ENCODE measurements at places on chromosomes 6 and 20.

GRCh38 chr6:143773506-143774150 is 69.5 kb upstream of the LTV1 start:
- no peak for DNase-seq

DNA sequence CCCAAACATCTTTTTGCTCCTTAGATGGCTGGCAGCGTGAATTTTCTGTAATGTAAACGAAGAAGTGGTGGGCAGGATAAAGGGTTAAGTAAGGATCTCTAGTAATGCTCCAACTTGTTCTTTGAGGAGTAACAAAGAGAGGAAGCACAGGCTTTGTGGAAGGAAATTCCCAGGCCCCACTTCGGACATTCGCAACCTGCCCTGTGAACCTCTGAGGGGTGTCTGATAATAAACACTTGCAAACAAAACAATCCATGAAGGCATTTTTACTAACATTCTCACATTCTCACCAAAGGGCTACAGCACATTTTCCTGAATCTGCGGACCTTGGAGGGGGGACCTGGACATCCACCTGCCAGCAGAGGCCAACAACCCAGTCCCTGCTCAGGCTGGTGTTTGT is 25.8 kb upstream of the ADGRF5 start:
- DNase-seq: no peak

DNA sequence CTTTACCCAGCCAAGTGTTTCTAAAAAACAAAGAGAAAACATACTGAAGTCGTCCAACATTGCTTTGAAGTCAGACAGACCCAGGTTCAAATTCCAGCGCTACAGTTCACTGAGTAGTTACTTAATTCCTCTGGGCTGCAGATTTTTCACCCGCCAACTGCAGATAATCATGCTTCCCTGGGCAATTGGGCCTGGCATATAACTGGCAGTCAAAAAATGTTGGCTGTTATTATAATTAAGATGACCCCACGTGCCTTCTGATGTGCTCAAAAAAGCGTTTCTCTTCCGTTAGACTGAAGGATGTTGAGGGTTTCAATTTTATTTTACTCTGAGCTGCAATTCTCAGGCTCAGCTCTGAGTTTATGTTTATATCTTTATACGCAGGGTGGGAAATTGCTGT is 156.1 kb upstream of the CITED2 start:
- no peak for DNase-seq

DNA sequence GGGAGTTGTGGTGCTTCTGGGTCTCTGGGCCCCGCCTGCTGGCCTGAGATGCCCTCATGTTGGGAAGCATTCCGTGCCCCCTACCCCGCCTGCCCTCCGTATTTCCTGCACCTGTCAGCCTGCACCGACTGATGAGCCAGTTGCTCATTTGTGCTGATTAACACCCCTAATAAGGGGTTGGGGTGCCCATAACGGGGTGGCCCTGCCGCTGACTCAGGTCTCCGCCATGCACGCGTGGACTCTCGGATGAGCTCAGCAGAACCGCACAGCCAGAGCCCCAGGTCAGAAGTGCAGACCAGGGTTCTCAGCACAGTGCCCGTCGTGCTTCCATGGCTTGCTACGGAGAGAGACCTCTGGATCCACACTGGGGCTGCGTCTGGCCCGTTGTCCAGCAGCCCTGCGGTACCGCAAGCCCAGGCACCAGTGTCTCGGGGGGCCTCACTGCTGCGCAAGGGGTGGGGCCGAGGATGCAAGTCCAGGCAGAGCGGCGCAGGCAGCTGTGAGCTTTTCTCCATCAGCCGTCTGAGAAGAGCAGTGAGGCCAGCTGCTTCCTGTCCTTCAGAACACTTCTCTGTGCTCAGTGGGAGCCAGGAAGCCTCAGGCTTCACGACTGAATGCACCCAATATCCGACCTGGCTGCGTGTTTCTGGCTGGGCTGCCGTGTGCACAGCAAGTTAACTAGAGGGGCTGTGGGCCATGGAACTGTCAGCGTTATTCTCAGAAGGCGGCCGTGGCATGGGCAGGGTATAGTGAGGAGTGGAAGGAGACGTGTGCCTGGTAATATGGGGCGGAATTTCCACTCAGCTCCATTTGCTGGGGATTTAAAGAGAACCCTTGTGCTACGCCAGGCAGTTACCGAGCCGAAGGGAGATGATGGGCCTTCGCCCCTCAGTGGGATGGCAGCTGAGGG is 18.6 kb downstream of the MTG2 start:
- DNase-seq: no peak

GRCh38 chr6:57017841-57018240 is 28.7 kb upstream of the KIAA1586 start:
- DNase-seq: no peak

DNA sequence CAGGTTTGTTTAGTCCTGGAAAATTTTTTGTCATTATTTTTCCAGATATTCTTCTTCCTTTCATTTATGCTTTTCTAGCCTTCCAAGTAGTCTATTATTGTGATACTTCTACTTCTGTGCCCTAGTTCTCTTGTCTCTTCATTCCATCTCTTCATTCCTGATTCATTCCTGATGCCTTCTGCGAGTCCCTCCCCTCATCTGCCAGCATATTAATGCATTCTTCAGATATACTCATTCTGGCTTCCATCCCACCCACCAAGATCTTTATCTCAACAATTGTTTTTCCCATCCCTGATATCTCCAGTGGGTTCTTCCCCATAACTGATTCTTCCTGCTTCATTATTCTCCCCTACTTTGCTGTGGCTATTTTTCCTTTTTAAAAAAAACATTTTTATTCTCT is 35.2 kb downstream of the ALDH5A1 start:
- no peak for DNase-seq

DNA sequence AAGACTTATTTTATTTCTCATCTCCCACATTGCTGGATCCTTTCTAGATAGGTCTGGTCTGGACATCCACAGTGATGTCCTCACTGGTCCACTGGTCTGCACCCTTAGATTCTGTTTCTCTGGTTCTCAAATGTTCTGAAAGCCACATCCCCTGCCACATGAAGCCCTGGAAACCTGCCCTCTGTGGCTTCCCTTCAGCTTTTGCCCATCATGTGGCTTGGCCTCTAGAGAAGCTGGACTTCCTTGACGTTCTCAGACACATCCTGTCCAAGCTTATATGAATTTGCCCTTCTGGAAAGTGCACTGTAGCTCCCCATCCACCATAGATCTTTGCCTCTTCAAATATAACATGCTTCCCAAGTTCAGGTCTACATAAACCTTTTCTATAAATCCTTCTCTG is 18.5 kb downstream of the CST4 start:
- no peak for DNase-seq

DNA sequence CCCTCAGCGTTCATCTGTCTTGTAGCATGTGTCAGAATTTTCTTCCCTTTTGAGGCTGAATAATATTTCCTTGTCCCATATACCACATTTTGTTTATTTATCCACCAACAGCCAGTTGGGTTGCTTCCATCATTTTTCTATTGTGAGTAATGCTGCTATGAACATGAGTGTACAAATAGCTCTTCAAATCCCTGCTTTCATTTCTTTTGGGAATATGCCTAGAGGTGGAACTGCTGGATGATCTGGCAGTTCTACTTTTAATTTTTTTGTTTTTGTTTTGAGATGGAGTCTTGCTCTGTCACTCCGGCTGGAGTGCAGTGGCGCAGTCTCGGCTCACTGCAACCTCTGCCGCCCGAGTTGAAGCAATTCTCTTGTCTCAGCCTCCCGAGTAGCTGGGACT is 64.7 kb downstream of the SASH1 start:
- DNase-seq: no peak

DNA sequence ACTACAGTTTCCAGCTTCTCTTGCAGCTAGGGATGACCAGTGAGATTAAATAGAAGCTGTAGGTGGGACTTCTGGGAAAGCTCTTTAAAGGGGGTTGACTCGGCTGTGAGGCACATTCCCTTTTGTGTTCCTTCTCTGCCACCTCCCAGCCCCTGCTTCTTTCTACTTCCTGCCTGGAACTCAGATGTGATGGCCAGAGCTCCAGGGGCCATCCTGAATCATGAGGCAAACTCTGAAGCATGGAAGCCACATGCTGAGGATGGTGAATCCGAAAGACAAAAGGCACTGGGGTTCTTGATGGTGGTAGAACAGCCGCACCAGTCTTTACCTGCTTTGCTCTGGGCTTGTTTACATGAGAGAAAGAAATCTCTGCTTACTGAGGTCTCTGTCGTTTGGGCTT is 9.1 kb downstream of the CEBPB start:
- DNase-seq: no peak

- no peak for DNase-seq
Observed at GRCh38 chr6:147869869-147870268, 361.4 kb downstream of the SAMD5 start.

DNA sequence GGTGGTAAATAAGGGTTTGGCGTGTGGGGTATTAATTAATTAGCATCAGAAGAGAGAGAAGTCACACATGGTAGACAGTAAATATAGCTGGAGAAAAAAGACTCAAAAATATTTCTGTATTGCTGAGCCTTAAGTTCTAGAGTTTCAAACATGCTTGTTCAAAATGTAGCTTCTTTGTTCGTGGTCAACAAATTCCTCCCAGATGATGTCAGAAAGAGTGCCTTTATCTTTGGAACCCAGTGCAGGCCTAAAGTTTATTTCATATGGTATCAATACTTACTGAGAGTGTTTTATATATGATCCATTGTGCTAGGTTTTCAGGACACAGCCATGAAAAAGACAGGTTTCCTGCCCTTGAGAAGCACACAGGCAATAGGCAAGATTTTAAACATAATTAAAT is 18.3 kb downstream of the MARCKS start:
- DNase-seq: no peak

- no peak for DNase-seq
Observed at GRCh38 chr6:117597755-117598154, 4.6 kb downstream of the GOPC start.

GRCh38 chr6:84061174-84061573 is 27.6 kb downstream of the MRAP2 start:
- DNase-seq: no peak

DNA sequence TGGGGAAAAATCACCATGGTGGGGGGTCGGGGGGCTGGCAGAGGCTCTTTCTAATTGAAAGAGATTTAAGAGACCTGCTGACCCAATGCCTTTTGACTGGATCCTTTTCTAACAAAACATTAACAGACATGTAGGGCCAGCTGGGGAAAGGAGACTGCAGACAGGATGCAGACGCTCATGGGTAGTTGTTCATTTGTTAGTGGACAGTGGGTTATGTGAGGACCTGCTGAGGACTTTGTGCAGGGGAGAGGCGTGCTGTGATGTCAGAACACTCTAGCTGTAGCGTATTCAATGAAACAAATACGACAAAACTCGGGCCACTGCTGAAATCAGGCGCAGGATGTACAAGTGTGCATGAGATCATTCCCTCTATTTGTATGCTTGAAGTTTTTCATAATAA is 1.2 kb downstream of the IP6K3 start:
- no peak for DNase-seq

DNA sequence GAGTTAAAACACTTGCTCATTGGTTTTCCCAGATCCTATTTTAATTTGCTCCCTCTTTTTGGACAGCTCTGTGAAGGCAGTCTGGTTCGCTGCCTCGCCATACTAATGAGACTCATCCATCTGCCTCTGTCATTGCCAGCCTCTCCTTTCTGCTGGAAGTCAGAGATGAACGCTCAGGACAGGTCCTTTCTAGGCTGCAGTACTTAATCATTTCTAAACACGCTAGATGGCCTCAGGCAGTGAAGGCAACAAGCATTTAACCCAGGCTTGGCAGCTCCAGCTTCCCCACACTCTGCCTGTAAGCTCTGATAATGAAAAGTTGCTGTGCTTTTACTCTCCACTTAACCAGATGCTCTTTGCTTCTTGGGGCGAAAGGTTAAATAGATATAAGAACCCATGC is 286.7 kb upstream of the POU3F2 start:
- DNase-seq: no peak

- DNase-seq: no peak
Observed at GRCh38 chr20:16462711-16463110, 110.5 kb downstream of the KIF16B start.

GRCh38 chr6:114135363-114135971 is 164.5 kb upstream of the HDAC2 start:
- DNase-seq: no peak

GRCh38 chr6:28597217-28597835 is 71.6 kb downstream of the GPX5 start:
- no peak for DNase-seq

DNA sequence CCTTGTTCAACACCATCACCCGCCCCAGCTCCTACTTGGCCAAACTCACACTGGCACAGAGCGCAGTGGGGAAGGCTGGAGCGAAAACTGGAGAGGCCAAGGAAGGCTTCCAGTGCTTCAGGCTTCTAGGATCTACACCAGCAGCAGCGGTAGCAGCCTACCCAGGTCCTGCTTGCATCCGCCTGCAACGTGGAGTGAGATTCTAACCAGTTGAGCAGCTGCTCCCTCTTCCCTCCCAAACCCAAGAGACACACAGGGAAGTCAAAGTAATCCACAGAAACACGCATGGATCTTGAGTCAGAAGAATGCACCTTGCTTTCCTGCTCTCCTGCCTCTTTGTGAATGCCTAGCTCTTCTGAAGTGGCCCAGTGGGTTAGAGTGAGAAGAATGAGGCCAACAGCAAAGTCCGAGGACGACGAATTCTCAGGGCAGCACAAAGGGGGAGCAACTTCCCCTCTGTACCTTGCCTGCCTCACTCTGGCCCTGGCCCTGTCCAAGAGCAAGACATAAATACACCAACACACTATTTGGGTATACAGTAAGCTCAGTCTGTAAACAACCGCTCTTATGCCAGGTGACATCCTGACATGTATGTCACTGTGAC is 95.9 kb upstream of the FOXQ1 start:
- DNase-seq: no peak

GRCh38 chr6:53830366-53830765 is 35.6 kb downstream of the LRRC1 start:
- no peak for DNase-seq

DNA sequence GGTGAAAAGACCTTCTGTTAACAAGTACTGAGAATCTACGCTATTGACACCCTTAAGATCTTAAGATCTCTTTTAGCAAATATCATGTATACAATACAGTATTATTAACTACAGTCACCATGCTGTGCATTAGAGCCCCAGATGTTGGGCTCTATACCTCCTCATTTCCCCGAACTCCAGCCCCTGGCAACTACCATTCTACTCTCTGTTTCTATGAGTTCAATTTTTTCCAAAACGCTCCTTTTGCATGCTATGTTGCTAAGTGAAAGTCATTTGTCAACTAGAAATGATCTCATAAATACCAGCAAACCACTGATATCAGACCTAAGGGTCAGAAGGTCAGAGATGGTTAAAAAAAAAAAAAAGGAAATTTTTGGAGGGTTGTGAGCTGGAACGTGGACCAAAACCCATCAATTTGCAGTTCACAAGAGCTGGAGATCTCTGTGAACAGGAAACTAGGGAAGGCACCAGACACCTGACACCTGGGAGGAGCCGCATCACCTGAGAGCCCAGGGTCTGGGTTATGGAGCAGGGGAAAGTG is 122.0 kb upstream of the KCNK16 start:
- DNase-seq: no peak

Data from activated CD8-positive, alpha-beta memory T cell treated with anti-CD3 and anti-CD28 coated beads for 1 hour (primary cell).